Stimulated activated CD8-positive, alpha-beta memory T cell treated with anti-CD3 and anti-CD28 coated beads, Interleukin-15, amount 100 ng/mL, for 48 hours (primary cell): ENCODE measurements at places on chromosomes 13 and 19.
A peak's percentile ranks its signal among the peaks of the same experiment; 100 is the strongest.

DNA sequence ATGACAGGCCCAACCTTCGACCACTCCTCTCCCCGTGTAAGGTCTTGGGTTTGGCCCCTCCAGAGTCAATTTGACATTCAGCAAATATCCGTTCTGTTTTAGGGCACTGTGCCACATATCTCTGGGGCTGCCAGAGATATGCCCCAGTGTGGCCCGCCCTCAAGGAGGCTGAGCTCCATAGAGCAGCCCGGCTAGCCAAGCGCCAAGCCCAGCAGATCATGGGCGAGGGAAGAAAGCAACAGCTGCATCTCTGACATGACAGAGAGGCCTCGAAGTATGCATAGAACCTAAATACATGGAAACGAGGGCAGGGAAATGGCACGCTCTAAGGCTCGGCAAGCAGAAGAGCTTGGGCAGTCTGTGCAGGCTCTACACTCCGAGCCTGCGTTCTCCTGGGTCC lies 124.5 kb downstream of the USP12 start:
- DNase-seq, result no peak

DNA sequence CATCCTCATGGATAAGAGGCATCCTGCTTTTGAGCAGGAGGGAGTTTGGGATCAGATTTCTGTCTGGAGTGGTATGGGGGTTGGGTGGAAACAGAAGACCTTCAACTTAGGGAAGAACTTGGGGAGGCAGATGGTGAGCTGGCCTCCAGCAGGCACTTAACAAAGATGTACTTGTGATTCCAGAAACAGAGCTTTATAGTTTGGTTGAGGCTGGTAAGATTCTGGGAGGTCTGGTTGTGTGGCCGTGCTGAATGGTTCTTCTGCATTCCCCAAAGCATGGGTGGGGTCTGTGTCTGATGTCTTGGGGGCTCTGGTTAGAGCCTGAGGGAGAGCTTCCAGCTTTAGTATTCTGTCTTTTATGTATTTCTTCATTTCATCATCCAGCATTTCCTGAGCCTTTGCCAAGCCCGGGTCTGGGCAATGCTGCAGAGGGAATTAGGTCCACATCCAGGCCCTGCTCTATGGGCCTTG lies 4.8 kb downstream of the MEGF8 start:
- DNase-seq, result no peak

GRCh38 chr13:45700971-45701900 lies 884 bp upstream of the CBY2 start:
- DNase-seq, result no peak

DNA sequence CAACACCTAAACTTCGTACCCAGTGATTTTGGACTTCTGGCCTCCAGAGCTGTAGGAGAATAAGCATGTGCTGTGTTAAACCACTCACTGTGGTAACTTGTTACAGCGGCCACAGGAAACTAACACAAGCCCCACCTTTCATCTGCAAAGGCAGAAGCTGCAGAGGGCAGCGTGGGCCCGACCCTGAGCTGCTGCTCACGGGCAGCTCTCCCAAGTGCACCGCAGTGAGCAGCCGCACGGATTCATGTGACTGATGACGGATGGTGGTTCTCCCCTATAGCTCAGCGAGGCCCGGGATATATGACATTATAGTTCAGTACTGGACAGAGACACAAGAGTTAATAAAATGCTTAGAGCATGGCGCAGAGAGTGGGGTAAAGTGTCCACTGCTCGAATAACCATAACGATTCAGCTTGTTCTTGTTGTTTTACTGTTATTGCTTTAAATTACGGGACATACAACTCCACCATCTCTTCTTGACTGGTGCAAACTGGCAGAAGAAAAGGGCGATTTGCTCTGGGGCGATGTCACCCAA lies 21.9 kb downstream of the VRK3 start:
- no peak for DNase-seq

DNA sequence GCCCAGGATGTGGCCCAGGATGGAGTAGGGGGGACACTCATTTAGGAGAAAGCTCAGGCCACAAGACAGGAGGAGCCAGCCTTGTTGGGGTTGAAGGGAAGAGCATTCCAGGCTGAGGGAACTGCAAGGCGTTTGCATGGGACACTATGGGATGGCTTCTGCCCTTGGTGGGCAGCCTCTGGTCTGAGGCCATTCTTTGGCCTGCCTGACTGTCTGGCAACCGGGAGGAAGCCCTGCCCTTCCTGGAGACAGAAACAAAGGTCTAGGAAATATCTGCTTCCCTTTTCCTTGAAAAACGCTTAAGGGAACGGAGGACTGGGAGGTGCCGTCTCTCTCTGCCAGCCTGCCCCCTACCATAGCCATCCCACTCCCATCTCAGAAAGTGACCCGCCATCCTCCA lies 2.8 kb upstream of the ICAM1 start:
- DNase-seq, result no peak

GRCh38 chr19:17830567-17831418 lies 9.5 kb upstream of the INSL3 start:
- DNase-seq, result peak; percentile 38

GRCh38 chr13:107563099-107563925 lies 652.0 kb downstream of the LIG4 start:
- no peak for DNase-seq

GRCh38 chr13:41188584-41188983 lies 5.8 kb downstream of the KBTBD7 start:
- DNase-seq, result no peak

DNA sequence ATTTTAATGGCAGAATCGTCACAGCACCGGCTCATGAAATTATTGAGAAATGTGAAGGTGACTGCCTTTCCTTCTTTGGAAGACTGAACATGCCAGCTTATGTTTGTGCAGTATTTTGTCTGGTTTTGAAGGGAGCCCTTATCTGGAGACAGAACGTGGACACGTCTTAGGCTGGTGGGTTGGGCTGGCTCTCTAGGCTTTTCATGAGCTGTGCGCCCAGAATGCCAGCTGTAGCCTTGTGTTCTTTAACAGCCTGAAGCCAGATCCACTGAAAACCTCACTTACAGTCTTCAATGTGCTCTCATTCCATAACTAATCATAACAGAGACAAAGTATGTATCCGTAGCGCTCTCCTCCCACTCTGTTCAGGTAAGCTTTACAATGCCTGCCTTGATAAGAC lies 184.4 kb upstream of the HTR2A start:
- no peak for DNase-seq

- no peak for DNase-seq
Measured at GRCh38 chr13:98014766-98015165, 61.3 kb downstream of the IPO5 start.

- DNase-seq, result no peak
Measured at GRCh38 chr19:13506471-13506820, at the start of gene CACNA1A. CACNA1A (minus strand) TSS chr19:13506479; CDS start chr19:13506224, 255 bp downstream.

GRCh38 chr13:23447927-23448326 lies 14.4 kb upstream of the SACS start:
- no peak for DNase-seq

DNA sequence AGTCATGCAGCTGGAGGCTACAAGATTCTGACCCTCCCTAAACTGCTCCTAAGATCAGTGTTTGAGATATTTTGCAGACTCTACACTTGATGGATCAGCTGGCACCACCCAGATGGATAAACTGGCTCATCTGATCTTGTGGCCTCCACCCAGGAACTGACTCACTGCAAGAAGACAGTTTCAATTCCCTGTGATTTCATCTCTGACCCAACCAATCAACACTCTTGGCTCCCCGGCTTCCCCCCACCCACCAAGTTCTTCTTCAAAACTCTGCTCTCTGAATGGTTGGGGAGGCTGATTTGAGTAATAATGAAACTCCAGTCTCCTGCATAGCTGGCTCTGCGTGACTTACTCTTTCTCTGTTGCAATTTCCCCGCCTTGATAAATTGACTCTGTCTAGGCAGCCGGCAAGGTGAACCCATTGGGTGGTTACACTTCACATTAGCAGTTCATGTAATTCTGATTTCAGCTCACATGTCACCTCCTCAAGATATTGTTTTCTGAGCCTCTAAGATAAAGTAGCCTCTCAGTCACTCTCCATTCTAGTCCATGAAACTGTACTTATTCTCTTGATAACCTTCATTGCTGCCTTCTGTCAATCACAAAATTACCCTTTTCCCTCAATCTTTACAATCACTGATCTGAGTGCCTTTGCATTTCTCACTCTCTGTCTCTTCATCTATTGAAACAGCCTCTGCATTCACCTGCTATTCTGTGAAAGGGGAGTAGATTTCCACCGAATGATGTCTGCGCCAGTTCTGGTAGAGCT lies 9.9 kb upstream of the FPR3 start:
- DNase-seq, result peak; percentile 49

DNA sequence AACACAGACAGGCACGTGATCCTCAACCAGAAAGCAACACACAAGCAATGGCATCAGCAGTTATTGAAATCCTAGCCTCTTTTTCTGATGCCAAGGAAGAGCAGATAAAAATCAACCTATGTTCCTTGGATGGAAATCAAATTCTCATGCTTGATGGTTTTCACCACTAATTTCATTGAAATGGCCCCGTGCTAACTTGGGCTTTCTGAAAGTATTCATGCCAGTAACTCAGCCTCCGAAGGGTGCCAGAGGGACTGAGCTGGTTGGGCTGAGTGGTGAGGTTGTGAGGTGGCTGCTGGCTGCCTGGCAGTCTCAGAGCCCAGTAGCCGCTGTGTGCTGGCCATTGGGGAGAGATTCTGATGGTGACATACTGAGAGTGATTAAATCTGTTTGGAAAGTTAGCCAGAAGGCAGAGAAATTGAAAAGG lies 309.3 kb downstream of the DCT start:
- DNase-seq, result no peak

GRCh38 chr13:34762312-34762711 lies 179.8 kb upstream of the NBEA start:
- DNase-seq, result no peak

DNA sequence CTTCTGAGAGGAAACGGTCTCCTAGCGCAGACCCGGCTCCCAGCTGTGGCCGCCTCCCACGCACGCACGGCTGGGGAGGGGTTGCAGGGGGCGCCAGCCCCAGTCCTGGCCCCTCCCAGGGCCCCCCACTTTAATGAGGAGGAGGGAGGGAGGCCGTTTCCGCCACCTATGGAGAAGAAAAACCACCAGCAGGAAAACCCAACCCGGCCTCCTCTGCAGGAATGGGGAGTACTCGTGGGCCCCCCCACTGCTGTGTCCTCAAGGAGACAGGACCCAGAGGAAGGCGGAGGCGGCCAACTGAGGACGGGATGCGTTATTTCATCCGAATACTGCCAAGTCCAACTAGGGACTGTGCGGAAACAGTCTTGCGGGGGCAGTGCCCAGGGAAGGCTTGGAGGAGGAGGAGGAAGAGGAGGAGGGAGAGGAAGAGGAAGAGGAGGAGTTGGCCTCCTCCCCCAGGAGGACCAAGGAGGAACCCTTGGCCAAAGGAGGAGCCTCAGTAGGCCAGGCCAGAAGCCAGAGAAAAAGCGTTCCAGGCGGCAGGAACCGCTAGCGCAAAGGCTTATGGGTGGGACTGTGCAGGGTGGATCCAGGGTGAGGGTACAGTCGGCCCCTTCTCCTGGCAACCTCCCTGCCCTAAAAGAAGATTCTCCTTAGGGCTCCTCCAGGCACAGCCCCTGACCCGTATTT lies 3.9 kb upstream of the SSBP4 start:
- no peak for DNase-seq
